ENCODE measurements at places on chromosomes 5 and 9.

- no peak for DNase-seq
Observed at GRCh38 chr9:125807079-125807478, 59.9 kb downstream of the PBX3 start.

DNA sequence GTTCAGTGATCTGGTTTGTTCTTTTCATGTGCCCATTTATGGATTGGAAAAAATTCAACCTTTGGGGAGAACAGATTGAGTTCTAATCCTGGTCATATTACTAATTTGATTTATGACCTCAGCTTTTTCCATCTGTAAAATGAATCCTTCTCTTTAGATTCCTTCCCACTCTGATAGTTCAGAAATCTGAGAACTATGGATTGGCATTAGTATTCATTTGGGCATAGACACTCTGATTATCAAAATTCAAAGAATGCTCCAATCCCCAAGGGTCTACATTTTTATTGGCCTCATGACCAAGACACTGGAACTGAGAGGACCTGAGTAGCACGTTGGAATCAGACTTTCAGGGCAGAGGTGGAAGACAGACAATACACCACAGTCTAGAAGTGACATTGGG lies 405.9 kb upstream of the PAPPA start:
- DNase-seq: no peak

- DNase-seq: no peak
Observed at GRCh38 chr5:10567781-10568321, 4.0 kb downstream of the ANKRD33B start.

GRCh38 chr5:61245486-61245885 lies 83.2 kb upstream of the SMIM15 start:
- no peak for DNase-seq

- DNase-seq: no peak
Observed at GRCh38 chr5:74432216-74432615, 208.3 kb downstream of the ENC1 start.

- no peak for DNase-seq
Observed at GRCh38 chr9:16371306-16371705, 499.2 kb downstream of the BNC2 start.

GRCh38 chr9:135240871-135241311 lies 153.4 kb downstream of the OLFM1 start:
- DNase-seq: no peak

- no peak for DNase-seq
Observed at GRCh38 chr9:124273427-124274160, 15.8 kb downstream of the NEK6 start.

- peak; percentile 66 for DNase-seq
Observed at GRCh38 chr9:6080154-6080716, 64.8 kb upstream of the RANBP6 start.

GRCh38 chr9:77403239-77403638 lies 225.9 kb downstream of the VPS13A start:
- DNase-seq: no peak

- no peak for DNase-seq
Observed at GRCh38 chr9:12652973-12653372, 40.2 kb upstream of the TYRP1 start.

DNA sequence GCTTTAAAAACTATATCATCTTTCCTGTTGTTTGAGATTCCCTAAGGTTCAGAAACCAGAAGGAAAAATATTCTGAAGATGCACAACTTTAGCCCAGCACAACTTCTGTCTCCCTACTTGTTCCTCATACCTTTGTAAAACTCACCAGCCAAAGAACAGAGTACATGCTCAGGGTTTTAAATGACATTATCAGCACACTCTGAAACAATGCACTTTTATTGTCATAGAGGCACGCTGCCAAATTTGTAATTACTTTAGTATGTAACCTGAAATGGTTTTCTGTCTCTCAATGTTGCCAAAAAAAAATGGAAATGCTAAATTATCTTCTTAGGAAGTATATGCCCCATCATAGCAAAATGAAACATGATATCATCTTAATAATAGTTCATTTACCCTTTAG lies 383.6 kb upstream of the CDH6 start:
- DNase-seq: no peak

- no peak for DNase-seq
Observed at GRCh38 chr5:128234928-128235641, 151.5 kb downstream of the SLC12A2 start.

DNA sequence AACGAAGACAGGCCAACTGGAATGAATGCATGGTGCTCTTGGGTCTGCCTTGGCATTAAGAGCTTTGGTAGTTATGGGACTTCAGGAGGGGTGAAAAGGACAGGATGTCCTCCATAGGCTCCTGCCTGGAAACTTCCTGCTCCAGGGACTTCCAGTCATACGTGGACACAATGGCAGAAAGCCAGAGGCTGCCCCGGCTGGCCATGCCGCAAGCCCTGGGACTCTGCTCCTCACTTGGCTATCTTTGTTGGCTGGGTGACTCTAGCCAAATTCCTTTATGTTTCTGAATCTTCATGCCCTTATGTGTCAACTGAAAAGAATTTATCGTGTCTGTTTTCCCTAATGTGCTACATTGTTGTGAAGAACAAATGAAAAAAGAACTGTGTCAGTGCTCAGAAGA lies 136.9 kb downstream of the SIL1 start:
- DNase-seq: no peak

DNA sequence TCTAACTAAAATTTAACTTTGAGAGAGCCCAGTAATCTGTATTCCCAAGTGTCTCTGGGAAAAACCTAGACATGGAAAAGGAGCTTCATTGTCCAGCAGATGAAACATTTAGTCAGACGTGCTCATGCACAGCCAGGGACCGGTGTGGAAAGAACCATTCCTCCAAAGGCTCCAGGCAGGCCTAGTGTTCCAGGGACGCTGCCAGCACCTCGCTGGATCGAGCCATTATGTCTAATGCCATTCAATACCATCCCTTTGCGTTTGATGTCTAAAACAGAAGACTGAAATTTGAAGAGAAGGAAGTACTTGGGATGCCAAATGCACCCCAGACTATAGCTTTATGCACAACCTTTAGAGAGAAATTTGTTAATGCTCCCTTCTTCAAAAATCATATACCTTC lies 1.4 kb upstream of the CHSY3 start:
- no peak for DNase-seq

- no peak for DNase-seq
Observed at GRCh38 chr5:38551030-38552017, 5.1 kb downstream of the LIFR start.

- no peak for DNase-seq
Observed at GRCh38 chr5:159393854-159394274, 63.6 kb upstream of the IL12B start.

DNA sequence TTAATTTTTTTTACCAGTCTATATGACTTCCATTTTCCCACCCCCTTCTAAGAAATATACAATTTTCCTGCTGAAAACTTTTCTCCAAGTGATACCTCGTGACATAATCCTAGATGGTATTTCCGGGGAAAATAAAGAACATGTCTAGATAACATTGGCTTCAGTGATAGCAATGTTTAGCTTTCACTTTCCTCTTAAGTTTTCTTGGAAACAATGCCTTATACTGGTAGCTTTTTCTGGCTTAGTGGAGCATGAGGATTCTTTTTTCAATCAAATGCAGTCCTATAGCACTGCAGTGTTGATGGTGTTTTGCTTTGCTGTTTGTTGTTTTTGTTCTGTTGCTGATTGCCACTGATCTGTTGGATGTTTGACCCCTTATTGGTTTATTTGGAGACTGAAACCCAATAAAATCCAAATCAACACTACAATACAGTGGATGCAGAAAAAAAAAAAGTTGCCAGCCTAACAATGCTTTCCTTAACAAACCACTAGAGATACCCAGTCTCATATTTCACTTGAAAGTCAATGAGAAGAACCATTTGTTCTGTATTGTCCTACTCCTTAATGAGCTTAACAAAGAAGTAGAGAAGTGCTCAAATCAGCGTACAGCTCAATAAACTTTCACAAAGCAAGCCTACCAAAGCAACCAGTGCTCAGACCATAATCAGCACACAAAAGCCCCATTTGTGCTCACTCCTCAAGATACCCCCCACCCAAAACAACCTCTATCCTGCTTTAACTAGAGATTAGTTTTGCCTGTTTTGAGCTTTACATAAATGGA lies 74.2 kb upstream of the GRAMD2B start:
- no peak for DNase-seq
